ENCODE measurements at places on chromosomes 7 and 10.

DNA sequence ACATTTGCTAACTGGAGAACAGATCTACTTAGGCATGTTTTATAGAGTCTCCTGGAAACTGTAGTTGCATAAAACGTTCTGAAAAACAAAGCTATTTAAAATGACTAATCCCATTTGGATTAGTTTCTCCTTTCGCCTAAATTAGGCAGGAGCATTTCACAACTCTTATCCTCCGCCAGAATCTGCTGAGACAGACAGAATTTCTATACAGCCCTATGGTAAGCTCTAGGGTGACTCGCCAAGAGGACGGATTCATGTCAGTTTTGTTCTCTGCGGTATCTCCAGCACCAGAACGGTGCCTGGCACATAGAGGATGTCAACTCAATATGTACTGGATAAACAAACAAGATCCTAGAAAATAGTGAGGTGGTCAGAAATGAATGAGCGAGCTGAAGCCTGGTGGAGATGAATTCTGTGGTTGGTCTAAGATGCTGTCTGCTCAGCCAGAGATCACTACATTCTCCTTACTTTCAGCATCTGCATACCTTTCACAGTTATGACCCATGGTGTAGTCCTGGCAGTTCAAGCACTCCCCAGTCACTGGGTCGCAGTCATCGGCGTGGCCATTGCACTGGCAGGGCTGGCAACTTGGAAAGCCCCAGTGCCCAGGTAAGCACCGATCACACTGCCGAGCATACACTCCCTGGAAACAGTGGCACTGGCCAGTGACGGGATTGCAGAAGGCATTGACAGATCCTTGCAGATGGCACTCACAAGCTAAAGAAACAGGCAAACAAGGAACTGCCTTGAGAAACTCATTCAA, 44.0 kb downstream of the LAMB1 start:
- DNase-seq = no peak

- DNase-seq = no peak
These were observed 34.4 kb upstream of the SLC29A4 start for GRCh38 chr7:5248201-5248885.

GRCh38 chr10:98694883-98695282, 248.1 kb upstream of the HPS1 start:
- no peak for DNase-seq

DNA sequence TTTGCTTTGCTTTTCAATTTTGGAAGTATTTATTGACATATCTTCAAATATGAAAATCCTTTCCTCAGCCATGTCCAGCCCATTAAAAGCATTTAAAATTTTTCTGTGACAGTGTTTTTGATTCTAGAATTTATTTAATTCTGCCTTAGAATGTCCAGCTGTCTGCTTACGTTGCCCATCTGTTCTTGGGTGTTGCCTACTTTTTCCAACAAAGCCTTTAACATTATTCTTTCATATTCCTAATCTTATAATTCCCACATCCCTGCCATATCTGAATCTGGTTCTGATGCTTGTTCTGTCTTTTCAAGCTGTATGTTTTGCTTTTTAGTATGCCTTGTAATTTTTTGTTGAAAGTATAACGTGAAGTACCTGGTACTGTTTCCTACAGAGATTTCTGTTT, 204.7 kb upstream of the VSTM2A start:
- DNase-seq = no peak

- no peak for DNase-seq
These were observed 104.2 kb upstream of the EEPD1 start for GRCh38 chr7:36048902-36049240.

- DNase-seq = no peak
These were observed 2.1 kb upstream of the MSMB start for GRCh38 chr10:46048152-46048551.

- DNase-seq = peak; percentile 100
These were observed 10.3 kb upstream of the STK17A start for GRCh38 chr7:43572516-43573049.

All from A172 (cell line).